ENCODE measurements at places on chromosomes 4 and X.

GRCh38 chrX:119292445-119292844 lies 56.4 kb downstream of the PGRMC1 start:
- DNase-seq: no peak

GRCh38 chr4:169492436-169493163 lies 119.8 kb downstream of the NEK1 start:
- no peak for DNase-seq

DNA sequence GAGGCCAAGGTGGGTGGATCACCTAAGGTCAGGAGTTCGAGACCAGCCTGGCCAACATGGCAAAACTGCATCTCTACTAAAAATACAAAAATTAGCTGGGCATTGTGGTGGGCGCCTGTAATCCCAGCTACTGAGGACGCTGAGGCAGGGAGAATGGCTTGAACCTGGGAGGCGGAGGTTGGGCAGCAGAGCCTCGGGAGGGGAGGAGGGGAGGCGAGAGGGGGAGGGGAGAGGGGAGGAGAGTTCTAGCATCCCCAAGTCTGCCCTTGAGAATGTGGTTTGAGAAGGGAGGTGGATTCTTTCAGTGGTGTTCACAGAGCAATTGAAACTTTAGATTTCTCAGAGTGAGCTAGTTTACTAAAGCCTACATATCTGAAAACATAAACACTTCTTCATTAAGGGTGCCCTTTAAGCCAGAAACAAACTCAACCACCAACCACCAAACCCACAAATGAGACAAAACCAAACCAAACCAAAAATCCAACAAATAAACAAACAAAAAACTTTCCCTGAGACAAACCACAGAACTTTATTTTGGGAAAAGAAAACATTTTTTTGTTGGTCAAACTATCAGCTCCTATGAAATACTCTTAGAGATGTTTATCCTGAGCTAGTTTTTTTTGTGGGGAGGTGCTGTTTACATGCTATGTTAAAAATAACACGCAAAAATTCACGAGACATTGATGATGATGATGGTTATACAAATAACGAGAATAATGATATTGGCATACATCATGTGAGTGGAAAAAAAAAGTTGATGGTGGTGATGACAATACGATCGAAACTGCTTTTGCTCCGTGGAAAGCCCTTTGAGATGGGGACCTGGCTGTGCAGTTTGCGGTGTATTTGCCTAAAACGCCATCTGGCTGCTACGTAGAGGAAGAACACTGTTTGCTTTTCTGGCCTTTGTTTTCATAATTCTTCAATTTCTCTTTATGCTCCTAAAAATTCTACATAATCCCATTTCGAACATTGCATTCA lies 98.2 kb upstream of the PRKX start:
- DNase-seq: no peak

DNA sequence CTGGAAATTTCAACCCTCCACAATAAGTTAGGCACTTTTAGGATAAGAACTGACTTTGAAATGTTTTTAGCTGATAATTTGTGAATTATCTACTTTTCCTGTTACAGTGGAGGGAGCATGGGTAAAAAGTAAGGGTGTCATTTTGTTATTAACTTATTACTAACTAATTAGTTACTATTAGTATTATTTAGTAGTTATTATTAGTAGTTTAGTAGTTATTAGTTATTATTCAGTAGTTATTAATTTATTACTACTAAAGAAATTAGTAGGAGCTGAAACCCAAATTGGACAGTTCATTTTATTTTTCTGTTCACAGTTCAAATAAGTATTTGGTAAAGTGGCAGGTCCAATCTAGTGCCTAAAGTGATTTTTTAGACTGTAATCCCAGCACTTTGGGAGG lies 5.4 kb downstream of the ADH1A start:
- DNase-seq: no peak

- DNase-seq: no peak
Measured at GRCh38 chr4:153013202-153013977, 77.3 kb downstream of the FHDC1 start.

DNA sequence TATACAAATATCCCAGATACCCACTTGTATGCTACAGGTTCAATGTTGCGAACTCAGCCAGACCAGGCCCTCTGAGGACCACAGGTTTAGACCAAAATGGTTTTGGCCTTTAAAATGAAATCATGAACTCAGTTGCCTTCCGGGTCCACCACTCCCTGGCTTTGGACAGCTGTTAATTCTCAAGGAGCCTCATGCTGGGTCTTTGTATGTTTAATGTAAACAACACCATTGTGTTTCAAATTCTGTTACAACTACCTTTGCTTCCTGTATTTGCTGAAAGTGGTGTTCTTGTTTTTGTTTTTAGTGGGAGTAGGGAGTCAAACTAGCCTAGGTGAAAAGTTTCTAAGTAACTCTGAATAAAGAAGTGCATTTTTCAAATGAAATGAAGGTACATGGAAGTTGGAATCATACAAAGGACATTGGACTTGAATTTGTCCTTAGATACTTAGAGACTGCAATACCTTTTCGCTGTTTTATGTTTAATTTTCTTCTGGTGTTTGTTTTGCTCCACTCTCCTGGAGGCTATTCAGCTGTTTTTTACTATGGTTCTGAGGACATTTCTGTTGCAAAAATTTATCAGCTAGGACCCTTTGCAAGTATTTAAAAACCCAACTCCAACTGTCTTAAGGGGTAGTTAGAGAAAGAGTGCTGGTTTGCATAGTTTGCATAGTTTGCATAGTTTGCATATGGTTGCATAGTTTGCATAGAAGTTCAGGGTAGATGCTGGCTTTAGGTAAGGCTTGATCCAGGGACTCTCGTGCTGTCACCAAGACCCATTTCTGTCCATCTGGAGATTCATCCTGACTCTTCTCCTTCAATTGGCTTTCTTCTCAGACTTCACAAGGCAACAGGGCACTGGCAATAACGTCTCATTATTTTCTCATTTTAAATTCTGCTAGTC lies 70.1 kb downstream of the MID1IP1 start:
- DNase-seq: no peak

GRCh38 chrX:105375816-105376215 lies 155.3 kb upstream of the TEX13A start:
- DNase-seq: peak; percentile 1

- DNase-seq: no peak
Measured at GRCh38 chr4:155478336-155478835, 101.6 kb upstream of the MAP9 start.

- no peak for DNase-seq
Measured at GRCh38 chr4:88414755-88415154, 36.1 kb downstream of the HERC6 start.

DNA sequence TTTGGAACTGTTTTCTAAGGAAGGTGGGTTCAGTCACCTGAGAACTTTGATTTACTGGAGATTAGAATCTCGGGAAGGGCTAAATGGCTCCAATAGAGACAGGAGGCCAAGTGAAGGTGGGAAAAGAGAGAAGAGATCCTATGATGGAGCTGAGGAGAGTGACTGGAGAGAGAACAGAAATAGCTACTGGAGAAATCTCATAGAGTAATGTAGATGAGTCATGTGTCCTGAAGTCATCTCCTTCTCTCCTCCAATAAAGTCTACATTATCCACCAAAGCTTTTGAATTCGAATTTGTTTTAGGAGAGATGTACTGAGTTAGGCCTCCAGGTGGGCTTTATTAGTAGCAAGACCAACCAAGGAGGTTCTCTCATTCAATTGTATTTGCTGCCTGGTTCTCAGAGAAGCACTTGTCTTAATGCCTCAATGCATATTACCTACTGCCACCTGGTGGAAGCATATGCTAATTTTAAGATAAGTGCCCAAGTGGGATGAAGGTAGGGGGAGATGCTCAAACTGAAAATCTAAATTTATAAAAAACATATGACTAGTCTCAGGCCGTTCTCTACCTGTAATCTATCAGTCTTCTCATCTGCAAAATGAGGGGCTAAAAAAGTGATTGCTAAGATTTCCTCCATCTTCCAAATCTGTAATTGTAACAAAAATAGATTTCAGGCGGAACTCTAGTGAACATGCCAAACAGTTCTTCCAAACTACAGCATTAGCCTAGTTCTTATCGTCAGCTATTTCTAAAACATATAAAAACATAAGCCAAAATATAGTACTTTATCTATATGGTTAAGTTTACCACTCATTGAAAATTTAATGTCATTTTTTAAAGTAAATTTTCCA lies 24.4 kb downstream of the TXK start:
- DNase-seq: no peak

- no peak for DNase-seq
Measured at GRCh38 chrX:153406903-153407302, 4.4 kb upstream of the ZFP92 start.

DNA sequence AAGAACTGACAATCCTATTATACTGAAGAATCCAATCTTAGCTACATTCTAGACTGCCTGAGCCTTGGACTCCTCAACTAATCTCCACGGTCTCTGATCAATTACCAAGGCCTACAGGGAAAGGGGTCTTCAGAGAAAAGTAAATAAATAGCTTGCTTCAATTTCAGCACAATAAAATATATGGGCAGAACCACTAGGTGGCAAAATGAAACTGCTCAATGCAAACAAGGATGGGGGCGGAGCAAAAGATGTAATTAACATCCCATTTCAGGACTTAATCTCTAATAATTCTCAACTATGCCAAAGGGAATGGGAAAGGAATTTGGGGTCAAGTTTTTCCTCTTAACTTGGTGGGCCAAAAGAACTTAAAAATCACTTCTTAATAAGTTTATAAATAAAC lies 78.4 kb upstream of the MAP3K15 start:
- DNase-seq: no peak

DNA sequence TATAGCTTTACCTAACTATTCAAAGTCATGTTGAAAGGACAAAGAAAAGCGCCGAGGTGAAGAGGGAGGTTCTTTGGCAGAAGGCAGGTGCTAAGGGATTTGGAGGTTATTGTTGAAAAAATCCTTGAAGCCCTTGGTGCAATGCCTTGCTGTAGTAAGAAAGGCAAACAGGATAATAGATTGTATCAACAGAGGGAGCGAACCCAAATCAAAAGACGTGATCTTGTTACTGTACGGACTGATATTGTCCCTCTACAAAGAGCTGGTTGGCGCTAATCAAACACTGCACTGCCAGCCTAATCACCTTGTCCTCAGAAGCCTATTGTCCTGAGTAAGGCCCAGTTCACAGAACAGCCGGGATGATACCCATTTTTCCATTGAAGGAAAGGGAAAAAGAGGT lies 182.9 kb downstream of the ZIC3 start:
- DNase-seq: no peak

GRCh38 chr4:36374836-36375511 lies 93.6 kb downstream of the DTHD1 start:
- DNase-seq: no peak

DNA sequence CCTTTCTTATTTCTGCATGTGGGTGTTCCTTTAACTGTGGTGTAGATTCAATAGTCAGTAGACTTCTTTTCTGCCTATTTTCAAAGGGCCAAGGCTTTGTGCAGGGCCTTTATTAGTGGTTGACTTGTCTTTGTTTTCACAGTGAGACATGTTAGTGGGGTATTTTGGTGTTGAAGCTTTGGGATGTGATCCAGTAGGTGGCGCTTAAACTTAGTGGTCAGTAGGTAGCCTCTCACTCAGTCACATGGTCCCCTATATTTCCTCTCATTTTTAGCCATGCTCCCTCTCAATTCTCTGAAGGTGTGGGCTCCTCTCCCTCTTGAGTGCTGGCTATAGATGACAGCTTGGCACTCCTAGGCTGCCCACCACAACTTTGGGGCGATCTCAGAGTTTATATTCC lies 23.4 kb upstream of the SLC10A7 start:
- DNase-seq: no peak

- DNase-seq: no peak
Measured at GRCh38 chrX:43836435-43837184, 45.6 kb downstream of the MAOB start.

- no peak for DNase-seq
Measured at GRCh38 chrX:107731831-107732502, 43.6 kb downstream of the TSC22D3 start.

GRCh38 chrX:20487227-20487626 lies 220.5 kb upstream of the RPS6KA3 start:
- peak; percentile 7 for DNase-seq

DNA sequence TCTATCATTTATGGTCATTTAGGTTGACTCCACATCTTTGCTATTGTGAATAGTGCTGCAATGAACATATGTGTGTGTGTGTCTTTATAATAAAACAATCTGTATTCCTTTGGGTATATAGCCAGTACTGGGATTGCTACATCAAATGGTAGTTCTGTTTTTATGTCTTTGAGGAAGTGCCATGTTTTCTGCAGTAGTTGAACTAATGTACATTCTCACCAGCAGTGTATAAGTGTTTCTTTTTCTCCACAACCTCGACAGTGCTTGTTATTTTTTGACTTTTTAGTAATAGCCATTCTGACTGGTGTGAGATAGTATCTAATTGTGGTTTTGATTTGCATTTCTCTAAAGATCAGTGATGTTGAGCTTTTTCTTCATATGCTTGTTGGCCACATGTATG lies 80.5 kb downstream of the ARHGAP6 start:
- no peak for DNase-seq

Measured in fibroblast of skin of left quadriceps (primary cell).